Esophagus muscularis mucosa (tissue), 4 donors: ENCODE measurements at places on chromosomes 12 and 14. TPM values are rescaled to one million over a fixed set of nuclear protein-coding genes. Genes with fewer than 3 reads are reported as not detected.

GRCh38 chr12:5309654-5310053 is 122.3 kb upstream of the NTF3 start:
- H3K4me1 ChIP-seq: peaks cover 7% of the 10 kb centered on the region
- H3K4me3 ChIP-seq: no peak overlapping the region
- no peaks in the 10 kb centered on the region for H3K27me3 ChIP-seq
- no peaks in the 10 kb centered on the region for H3K36me3 ChIP-seq
- no peak overlapping the region for H3K27ac ChIP-seq
- DNase-seq: no peak

DNA sequence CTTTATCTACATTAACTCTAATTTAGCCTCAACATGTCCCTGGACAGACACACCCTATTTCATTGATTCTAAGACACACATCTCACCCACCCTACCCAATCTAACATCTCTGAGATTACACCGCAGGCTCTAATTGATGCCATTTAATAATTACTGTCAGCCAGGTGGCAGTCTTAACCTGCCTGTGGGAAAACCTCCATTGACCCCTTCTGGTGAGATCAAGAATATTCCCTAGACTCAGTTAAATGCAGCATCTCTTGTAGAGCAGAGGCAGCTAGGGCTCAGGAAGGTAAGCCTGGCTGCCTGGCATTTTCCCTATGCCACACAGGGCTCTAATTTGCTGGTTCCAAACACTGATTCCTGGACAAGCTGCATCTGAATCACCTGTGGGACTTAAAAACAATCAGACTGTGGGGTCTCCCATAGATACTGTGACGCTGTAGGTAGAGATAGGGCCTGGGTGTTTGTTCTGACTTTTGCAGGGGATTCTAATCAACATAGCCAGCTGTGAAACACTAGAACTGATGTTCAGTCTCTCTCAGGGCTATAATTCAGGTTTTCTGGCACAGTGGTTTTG is 14.3 kb downstream of the MCRS1 start:
- H3K27ac ChIP-seq: no peak overlapping the region
- DNase-seq: no peak
- H3K36me3 ChIP-seq: peaks cover 28% of the 10 kb centered on the region
- H3K4me1 ChIP-seq: peaks cover 10% of the 10 kb centered on the region
- no peak overlapping the region for H3K4me3 ChIP-seq

- no peaks in the 10 kb centered on the region for H3K36me3 ChIP-seq
- H3K4me1 ChIP-seq: peaks cover 7% of the 10 kb centered on the region
- H3K4me3 ChIP-seq: no peak overlapping the region
- no peak for DNase-seq
Observed at GRCh38 chr12:12902036-12902435, 10.7 kb downstream of the GPRC5A start.

- H3K27ac ChIP-seq: no peak overlapping the region
- no peak for DNase-seq
- H3K27me3 ChIP-seq: no peaks in the 10 kb centered on the region
- H3K36me3 ChIP-seq: no peaks in the 10 kb centered on the region
Observed at GRCh38 chr12:44217146-44217883, 381.4 kb downstream of the TMEM117 start.

DNA sequence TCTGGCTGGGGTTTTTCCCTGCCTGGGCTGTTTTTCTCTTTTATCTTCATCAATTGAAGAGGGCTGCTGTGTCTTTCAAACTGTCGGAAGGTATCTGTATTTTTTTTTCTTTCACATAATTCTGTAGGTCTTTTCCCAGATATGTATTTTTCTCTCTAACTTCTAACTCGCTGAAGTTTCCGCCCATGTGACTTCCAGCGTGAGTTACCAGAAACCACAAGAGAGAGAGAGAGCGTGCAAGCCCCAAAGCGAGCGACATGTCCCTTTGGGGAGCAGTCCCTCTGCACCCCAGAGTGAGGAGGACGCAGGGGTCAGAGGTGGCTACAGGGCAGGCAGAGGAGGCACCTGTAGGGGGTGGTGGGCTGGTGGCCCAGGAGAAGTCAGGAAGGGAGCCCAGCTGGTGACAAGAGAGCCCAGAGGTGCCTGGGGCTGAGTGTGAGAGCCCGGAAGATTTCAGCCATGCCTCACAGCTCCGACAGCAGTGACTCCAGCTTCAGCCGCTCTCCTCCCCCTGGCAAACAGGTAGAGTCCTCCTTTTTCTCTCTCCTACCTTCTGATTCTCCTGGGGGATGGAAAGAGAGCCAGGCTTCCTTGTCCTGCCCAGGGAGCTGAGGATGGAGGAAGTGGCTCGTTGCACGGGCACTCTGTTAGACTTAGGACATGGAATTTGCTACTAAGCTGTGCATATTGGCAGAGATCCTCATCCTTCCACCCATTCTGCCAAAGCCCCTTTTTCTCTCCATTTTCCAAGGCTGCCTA is at the start of gene BATF:
BATF (plus strand) TSS at position 246 of the 759 bp plus-strand sequence; CDS start at position 460, 214 bp downstream.
- H3K36me3 ChIP-seq: no peaks in the 10 kb centered on the region
- H3K27me3 ChIP-seq: no peaks in the 10 kb centered on the region
- DNase-seq: peak; percentile 92
- H3K4me1 ChIP-seq: no peaks in the 10 kb centered on the region

DNA sequence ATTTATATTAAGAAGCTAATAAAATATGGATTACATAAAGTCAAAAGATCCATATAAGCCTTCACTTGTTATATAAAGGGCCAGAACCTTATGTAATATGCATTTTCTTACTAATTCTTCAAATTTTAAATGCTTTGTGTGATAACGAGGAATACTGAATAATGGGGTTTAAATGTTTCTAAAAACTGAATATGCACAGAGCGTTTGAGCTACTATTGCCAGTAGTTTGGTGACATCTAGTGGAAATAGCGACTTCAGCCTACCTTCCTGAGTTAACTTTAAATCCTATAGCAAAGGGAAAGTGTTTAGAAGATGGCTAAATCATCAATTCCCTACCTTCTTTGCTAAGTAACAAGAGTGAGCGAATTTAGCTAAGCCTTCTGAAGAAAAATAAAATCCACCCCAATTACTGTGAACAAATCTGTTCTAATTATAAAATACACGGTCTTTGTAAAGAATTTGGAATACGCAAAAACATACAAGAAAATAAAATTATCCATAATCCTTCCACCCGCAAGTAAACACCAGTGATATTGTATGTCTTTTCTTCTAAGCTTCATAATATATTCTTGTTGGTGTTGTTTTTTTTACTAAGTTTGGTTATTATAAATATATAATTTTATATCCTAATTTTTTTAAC is 115.5 kb upstream of the G2E3 start:
- H3K36me3 ChIP-seq: no peaks in the 10 kb centered on the region
- H3K4me3 ChIP-seq: no peak overlapping the region
- H3K27me3 ChIP-seq: no peaks in the 10 kb centered on the region
- no peak for DNase-seq
- H3K4me1 ChIP-seq: no peaks in the 10 kb centered on the region
- H3K27ac ChIP-seq: no peak overlapping the region

DNA sequence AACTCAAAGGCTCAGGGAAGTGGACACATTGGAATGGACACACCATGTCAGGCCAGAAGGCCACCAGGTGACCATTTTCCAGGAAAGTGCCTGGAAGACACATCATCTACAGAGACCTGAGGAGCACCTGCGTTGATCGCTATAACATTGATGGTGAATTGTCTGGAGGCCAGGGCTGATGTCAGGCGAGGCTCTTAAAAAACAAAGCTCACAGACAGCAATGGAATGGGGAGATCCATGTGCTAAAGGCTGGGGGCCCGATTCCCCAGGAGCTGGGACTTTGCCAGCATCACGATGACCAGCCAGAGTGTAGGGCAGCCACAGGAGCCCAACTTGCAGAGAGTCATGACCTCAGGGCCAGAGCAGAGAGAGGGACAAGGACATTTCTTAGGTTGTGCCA is 30.3 kb downstream of the DIO3 start:
- no peak for DNase-seq
- no peaks in the 10 kb centered on the region for H3K27me3 ChIP-seq
- H3K36me3 ChIP-seq: no peaks in the 10 kb centered on the region
- no peak overlapping the region for H3K27ac ChIP-seq
- H3K4me3 ChIP-seq: no peak overlapping the region

DNA sequence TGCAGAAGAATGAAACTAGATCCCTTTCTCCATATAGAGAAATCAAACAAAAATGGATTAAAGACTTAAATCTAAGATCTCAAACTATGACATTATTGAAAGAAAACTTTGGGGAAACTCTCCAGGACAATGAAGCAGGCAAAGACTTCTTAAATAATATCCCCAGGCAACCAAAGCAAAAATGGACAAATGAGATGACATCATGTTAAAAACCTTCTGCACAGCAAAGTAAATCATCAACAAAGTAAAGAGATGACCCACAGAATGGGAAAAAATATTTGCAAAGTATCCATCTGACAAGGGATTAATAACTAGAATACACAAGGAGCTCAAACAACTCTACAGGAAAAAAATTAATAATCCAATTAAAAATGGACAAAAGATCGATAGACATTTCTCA is 101.0 kb downstream of the RALGAPA1 start:
- DNase-seq: no peak
- H3K36me3 ChIP-seq: peaks cover 51% of the 10 kb centered on the region
- no peak overlapping the region for H3K4me3 ChIP-seq

DNA sequence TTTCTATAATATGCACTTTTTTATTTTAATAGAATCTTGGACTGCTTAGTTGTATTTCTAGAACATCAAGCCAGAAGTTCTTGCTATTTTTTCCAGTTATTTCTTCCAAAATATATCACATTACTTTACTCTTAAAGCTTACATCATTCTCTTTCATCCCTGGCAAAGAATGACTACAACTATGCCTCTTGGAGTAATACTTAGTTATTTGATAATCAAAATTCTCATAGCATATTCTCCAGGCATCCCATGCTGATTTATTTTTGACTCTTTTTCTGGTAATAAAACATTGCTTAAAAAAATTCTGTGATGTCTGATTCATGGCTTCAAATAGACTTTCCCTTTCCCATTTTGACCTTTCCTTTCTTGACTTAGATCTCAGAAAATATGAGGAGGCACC is 118.7 kb upstream of the TSPAN8 start:
- no peak for DNase-seq
- no peaks in the 10 kb centered on the region for H3K27me3 ChIP-seq
- no peaks in the 10 kb centered on the region for H3K36me3 ChIP-seq
- no peaks in the 10 kb centered on the region for H3K4me1 ChIP-seq
- no peak overlapping the region for H3K27ac ChIP-seq

DNA sequence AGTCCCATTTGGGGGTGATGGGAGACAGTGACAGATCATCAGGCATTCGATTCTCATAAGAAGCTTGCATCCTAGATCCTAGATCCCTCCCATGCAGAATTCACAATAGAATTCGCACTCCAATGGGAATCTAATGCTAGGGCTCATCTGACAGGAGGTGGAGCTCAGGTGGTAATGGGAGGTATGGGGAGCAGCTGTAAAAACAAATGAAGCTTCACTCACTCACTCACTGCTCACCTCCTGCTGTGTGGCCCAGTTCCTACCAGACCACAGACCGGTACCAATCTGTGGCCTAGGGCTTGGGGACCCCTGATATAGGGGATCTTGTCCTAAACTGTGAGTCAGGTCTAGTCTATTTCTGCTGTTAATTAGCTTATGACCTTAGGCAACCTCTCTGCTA is 40.1 kb upstream of the EPS8 start:
- no peaks in the 10 kb centered on the region for H3K27me3 ChIP-seq
- no peak overlapping the region for H3K4me3 ChIP-seq
- no peaks in the 10 kb centered on the region for H3K4me1 ChIP-seq
- no peaks in the 10 kb centered on the region for H3K36me3 ChIP-seq

DNA sequence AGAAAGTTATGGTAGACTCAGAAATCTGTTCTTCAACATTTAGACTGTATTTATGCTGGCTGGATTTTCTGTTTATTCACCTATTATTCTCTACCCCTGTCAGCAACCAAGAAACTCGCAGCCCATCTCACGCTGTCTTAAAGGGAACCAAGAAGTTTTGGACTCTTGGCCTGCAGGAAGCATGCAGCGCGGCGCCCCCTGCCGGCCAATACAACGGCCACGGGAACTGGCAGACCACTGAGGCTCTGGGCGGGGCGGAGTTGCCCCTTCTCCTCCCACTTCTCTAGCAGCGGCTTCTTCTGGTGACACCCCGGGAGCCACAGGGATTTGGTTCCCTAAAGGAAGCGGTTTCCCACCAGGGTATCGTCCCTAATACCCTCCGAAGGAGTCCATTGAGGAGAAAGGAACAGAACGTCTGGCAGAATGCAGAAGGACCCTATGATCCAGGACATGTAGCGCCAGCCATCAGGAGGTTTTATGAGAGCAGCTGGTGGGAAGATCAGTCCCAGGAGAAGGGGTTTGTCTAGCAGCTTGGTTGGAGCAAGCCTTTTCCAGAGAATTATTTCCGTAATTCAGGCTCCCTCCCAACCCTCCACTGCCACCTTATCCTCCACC is 21.0 kb upstream of the RNASE2 start:
- H3K4me3 ChIP-seq: no peak overlapping the region
- no peak overlapping the region for H3K27ac ChIP-seq
- H3K27me3 ChIP-seq: peaks cover 23% of the 10 kb centered on the region
- H3K4me1 ChIP-seq: no peaks in the 10 kb centered on the region
- DNase-seq: no peak
- H3K36me3 ChIP-seq: no peaks in the 10 kb centered on the region

DNA sequence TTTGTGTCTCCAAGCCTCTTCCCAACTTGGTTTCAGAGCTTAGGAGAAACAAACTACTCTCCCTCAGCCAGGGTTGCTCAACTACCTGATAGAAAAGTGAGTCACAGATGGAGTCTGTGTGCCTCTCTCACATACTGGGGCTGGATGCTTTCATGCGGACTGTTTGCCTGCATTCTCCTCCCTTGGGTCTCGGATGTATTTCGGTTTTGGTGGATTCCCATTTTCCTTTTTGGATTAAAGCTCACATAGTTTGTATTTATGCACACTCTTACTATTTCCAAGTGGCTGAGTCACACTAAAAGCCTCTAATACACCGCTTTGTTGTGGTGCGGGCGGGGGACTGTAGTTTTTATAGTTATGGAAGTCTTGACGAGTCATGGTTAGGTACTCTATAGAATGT is 505.4 kb downstream of the LRFN5 start:
- no peaks in the 10 kb centered on the region for H3K36me3 ChIP-seq
- no peak for DNase-seq
- H3K4me1 ChIP-seq: no peaks in the 10 kb centered on the region
- no peak overlapping the region for H3K27ac ChIP-seq
- H3K27me3 ChIP-seq: no peaks in the 10 kb centered on the region
- H3K4me3 ChIP-seq: no peak overlapping the region

The POTEM gene
- not detected for total RNA-seq

The FAM90A1 gene
- not detected for total RNA-seq

The NFATC4 gene
- 38.8 TPM for total RNA-seq

The DEGS2 gene
- total RNA-seq: 0.11 TPM

The PCED1B gene
- 0.92 TPM for total RNA-seq
